GM12878 (cell line): ENCODE measurements at places on chromosomes 16 and 17. TPM values are rescaled to one million over a fixed set of nuclear protein-coding genes. Genes with fewer than 3 reads are reported as not detected.

- H3K4me3 ChIP-seq: no peak overlapping the region
- H3K4me1 ChIP-seq: peaks cover 3% of the 10 kb centered on the region
- no peaks in the 10 kb centered on the region for H3K27me3 ChIP-seq
- no peaks in the 10 kb centered on the region for H3K36me3 ChIP-seq
- no peak for DNase-seq
Observed at GRCh38 chr16:77327717-77328116, 107.1 kb downstream of the ADAMTS18 start.

DNA sequence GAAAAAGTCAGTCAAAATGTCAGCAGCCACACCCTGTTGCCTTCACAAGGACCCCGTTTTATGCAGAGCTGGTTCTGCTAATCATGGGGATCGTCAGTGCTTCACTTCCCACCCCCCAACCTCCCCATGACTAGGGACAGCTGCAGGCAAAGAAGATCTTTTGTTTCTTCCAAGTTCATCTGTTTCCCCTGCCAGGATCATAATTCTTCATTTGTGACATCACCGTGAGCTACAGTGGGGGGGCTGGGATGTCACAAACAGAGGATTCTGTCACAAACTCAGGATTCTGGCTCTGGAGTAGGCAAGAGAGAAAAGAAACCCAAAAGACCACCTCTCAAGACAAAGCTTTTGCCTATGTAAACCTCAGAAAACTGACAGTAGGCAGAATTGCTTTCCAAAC lies 24.7 kb downstream of the DNAJC7 start:
- H3K27me3 ChIP-seq: no peaks in the 10 kb centered on the region
- H3K4me1 ChIP-seq: peaks cover 24% of the 10 kb centered on the region
- peaks cover 53% of the 10 kb centered on the region for H3K36me3 ChIP-seq
- H3K27ac ChIP-seq: no peak overlapping the region
- DNase-seq: no peak

DNA sequence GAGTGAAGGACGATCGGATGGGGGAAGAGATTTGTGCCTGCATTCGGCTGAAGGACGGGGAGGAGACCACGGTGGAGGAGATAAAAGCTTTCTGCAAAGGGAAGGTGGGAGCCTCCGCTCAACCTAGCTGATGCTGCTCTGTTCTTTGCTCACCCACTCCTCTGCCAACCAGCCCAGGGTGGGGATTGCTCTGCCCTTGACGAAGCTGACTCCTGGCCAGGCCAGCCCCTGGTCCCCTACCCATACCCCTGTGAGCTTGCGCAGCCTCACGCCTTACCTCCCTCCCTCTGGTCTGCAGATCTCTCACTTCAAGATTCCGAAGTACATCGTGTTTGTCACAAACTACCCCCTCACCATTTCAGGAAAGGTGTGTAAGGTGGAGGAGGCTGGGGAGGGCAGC lies 4.8 kb upstream of the RSAD1 start:
- no peaks in the 10 kb centered on the region for H3K36me3 ChIP-seq
- DNase-seq: no peak
- no peaks in the 10 kb centered on the region for H3K27me3 ChIP-seq
- no peaks in the 10 kb centered on the region for H3K4me1 ChIP-seq
- H3K27ac ChIP-seq: no peak overlapping the region
- H3K4me3 ChIP-seq: no peak overlapping the region

GRCh38 chr16:28277537-28278388 lies 14.6 kb upstream of the SBK1 start:
- H3K4me1 ChIP-seq: peaks cover 2% of the 10 kb centered on the region; the same call in 1 of the 2 replicates
- peak; percentile 3 for DNase-seq
- no peak overlapping the region for H3K27ac ChIP-seq
- H3K4me3 ChIP-seq: no peak overlapping the region
- no peaks in the 10 kb centered on the region for H3K27me3 ChIP-seq

DNA sequence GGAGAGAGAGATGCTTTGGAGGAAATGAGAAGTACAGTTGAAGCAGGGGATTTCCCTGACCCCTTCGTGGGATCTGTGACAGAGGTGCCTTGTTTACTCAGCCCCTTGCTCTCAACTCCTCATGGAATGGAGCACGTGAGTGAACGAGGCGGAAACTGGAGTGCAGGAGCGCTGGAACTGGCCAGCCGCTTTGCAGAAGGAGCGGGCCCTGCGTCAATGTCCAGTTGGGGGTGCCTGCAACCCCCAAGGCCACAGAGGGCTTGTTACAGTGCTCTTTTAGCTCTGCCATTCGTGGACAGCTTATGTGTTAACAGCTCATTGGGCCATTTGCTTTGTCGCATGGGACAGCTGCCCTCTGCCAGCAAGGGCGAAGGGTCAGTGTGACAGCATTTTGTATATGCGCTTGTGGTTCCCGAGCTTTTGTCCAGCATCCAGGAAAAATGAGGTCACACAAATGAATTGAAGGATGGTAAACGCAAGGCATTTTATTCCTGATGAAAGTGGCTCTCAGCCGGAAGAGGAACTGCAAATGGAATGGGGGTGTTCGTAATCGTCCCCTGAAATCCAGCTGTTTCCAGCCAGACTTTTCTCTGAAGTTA lies 1395.1 kb downstream of the CDH8 start:
- H3K36me3 ChIP-seq: no peaks in the 10 kb centered on the region
- no peaks in the 10 kb centered on the region for H3K27me3 ChIP-seq
- H3K4me1 ChIP-seq: no peaks in the 10 kb centered on the region
- no peak overlapping the region for H3K4me3 ChIP-seq
- DNase-seq: no peak

DNA sequence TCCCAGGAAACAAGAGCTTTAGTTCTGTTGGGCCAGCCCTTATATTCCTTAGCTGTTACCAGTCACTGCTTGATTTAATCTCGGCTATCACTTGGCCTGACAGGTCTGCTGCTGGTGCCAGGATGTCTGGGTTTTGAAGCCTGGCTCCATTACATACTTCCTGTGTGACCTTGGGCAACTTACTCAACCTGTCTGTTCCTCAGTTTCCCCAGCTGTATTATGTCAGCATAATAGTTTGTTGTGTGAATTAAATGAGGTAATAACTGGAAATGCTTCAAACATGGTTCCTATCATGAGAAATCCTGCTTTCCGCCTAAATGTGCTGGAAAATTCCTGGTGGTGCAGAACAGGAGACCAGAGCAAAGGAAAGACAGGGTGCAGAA lies 50.6 kb upstream of the STH start:
- no peak overlapping the region for H3K27ac ChIP-seq
- peaks cover 4% of the 10 kb centered on the region for H3K27me3 ChIP-seq
- DNase-seq: no peak
- H3K36me3 ChIP-seq: no peaks in the 10 kb centered on the region

- H3K27ac ChIP-seq: peak overlapping the region; percentile 9; the same call in 1 of the 2 replicates
- H3K4me1 ChIP-seq: no peaks in the 10 kb centered on the region
- no peak overlapping the region for H3K4me3 ChIP-seq
- no peak for DNase-seq
- no peaks in the 10 kb centered on the region for H3K27me3 ChIP-seq
Observed at GRCh38 chr16:68936736-68937631, 93.7 kb downstream of the TANGO6 start.

DNA sequence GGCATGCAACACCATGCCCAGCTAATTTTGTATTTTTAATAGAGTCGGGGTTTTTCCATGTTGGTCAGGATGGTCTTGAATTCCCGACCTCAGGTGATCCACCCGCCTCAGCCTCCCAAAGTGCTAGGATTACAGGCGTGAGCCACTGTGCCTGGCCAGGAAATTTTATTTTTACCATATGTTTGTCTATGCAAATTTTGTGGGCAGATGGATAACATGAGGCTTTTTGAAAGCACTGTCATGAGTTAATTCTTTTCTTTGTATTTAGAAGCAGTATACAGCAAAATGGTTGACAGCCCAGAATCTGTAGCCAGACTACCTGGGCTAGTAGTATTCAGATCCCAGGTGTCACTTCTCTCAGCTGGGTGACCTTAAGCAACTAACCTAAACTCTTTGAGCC lies 8.5 kb upstream of the KPNB1 start:
- no peak overlapping the region for H3K4me3 ChIP-seq
- peaks cover 6% of the 10 kb centered on the region; the same call in 1 of the 2 replicates for H3K4me1 ChIP-seq
- no peak overlapping the region for H3K27ac ChIP-seq
- no peaks in the 10 kb centered on the region for H3K27me3 ChIP-seq
- DNase-seq: no peak

DNA sequence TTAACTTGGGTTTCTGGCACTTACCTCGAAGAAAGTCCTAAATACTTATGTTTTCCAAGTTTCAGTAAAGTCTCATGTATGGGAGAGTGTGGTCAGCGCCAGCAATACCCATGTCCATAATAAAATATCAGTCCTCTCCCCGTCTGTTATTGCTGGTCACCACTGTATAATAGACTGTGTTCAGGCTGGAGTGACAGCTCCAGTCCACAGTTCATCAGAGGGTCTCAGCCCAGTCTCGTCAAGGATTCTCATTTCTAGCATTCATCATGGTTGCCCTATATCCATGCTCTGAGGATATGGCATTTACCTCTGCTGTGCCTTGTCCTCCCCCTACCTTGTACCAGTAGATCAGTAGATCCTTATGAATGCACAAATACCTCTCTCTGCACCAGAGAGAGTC lies 384.5 kb downstream of the NPIPA7 start:
- H3K4me1 ChIP-seq: no peaks in the 10 kb centered on the region
- H3K27ac ChIP-seq: no peak overlapping the region
- no peak for DNase-seq
- H3K4me3 ChIP-seq: no peak overlapping the region
- no peaks in the 10 kb centered on the region for H3K27me3 ChIP-seq
- no peaks in the 10 kb centered on the region for H3K36me3 ChIP-seq

DNA sequence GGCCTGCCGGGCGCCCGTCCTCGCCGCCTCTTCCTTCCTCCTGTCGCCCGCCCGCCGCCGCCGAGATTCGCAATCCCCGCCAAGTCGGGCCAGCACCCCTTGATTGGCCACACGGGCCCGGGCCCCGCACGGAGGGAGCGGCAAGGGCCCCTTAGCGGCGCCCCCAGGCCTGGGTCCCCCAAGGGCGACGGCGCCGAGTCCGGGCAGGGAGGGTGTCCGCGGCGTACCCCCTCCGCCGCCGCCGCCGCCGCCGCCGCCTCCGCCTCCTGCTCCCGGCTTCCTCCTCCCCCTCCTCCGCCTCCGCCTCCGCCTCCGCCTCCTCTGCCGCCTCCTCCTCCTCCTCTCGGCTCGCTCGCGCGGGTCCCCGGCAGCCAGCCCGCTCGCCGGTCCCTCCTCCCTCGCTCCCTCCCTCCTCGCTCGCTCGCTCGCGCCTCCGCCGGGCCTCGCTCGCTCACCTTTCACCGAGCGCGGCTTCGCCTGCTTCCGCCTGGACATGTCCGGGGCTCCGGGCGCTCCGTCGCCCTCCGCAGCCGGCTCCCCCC lies 561 bp downstream of the ZNF423 start:
- H3K36me3 ChIP-seq: no peaks in the 10 kb centered on the region
- DNase-seq: peak; percentile 19
- peaks cover 26% of the 10 kb centered on the region for H3K27me3 ChIP-seq
- no peak overlapping the region for H3K27ac ChIP-seq
- peaks cover 6% of the 10 kb centered on the region; the same call in 1 of the 2 replicates for H3K4me1 ChIP-seq

DNA sequence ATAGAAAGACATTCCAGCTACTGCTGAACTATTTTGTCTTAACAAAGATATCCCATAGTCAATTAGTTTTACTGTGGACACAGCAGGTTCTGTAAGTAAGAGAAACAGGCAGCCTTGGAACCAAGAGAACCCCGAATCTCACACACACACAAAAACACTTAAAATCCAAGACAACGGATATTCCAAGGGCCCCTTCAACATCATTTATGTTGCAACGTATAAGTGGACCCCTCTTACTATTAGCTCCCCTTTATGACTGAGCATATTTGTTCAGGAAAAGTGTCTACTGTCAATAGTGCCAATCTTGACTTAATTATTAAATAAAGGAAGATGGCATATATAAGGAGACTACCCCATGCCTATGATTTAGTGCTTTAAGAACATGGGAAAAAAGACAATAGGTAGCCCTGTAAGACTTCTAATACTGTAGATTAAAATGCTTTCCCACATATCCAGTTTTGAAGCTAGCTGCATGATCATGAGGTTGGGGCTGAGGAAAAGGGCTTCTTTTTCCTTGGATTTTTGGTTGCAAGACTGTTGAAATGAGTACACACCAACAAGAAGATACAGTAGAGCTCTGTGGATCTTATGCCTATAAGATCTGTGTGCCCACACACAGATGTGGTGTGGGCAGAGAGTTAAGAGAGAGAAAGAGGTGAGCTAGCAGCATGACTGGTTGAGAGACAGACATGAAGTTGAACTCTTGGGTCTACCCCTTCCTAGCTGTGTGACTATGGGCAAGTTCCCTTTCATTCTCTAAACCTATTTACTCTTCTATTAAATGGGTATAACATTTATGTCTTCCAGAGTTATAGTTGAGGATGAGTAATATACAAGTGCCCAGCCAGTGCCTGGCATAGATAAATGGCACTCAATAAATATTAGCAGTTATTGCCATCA lies 3.0 kb downstream of the MMD start:
- DNase-seq: no peak
- H3K4me3 ChIP-seq: peak overlapping the region; percentile 94
- peaks cover 3% of the 10 kb centered on the region for H3K36me3 ChIP-seq
- peaks cover 18% of the 10 kb centered on the region for H3K4me1 ChIP-seq
- H3K27me3 ChIP-seq: no peaks in the 10 kb centered on the region

- peak overlapping the region; percentile 98 for H3K27ac ChIP-seq
- H3K27me3 ChIP-seq: no peaks in the 10 kb centered on the region
- H3K4me3 ChIP-seq: peak overlapping the region; percentile 91
- H3K36me3 ChIP-seq: peaks cover 13% of the 10 kb centered on the region; the same call in 1 of the 2 replicates
- DNase-seq: no peak
Observed at GRCh38 chr17:49707246-49707607, 537 bp downstream of the SLC35B1 start.

GRCh38 chr17:16477255-16477654 lies 14.7 kb downstream of the LRRC75A start:
- H3K4me1 ChIP-seq: no peaks in the 10 kb centered on the region
- no peak overlapping the region for H3K27ac ChIP-seq
- H3K4me3 ChIP-seq: no peak overlapping the region
- DNase-seq: no peak
- no peaks in the 10 kb centered on the region for H3K36me3 ChIP-seq
- H3K27me3 ChIP-seq: no peaks in the 10 kb centered on the region

GRCh38 chr17:9020824-9021157 lies 519 bp upstream of the NTN1 start:
- H3K4me3 ChIP-seq: peak overlapping the region; percentile 76
- no peak for DNase-seq
- no peaks in the 10 kb centered on the region for H3K36me3 ChIP-seq
- H3K27me3 ChIP-seq: peaks cover 17% of the 10 kb centered on the region
- H3K27ac ChIP-seq: no peak overlapping the region
- H3K4me1 ChIP-seq: peaks cover 15% of the 10 kb centered on the region

Gene NATD1
- 0.33 and 0.35 TPM in 2 replicates for total RNA-seq

Gene ADCY9
- total RNA-seq: 0.27 and 0.41 TPM in 2 replicates

Gene ACSM2A
- total RNA-seq: 0.21 TPM in 1 of 2 replicates, not detected in the other

Gene C16orf78
- not detected in 2 replicates for total RNA-seq

Gene GP2
- total RNA-seq: 6.9 and 8.7 TPM in 2 replicates
